Stimulated activated CD8-positive, alpha-beta memory T cell treated with anti-CD3 and anti-CD28 coated beads, Interleukin-4, amount 100 ng/mL, for 48 hours (primary cell): ENCODE measurements at places on chromosomes 6 and 20.

GRCh38 chr20:50587291-50587961 lies 77.2 kb downstream of the PTPN1 start:
- no peak for DNase-seq

- DNase-seq: no peak
These were observed 43.7 kb upstream of the RAB23 start for GRCh38 chr6:57265755-57266221.

DNA sequence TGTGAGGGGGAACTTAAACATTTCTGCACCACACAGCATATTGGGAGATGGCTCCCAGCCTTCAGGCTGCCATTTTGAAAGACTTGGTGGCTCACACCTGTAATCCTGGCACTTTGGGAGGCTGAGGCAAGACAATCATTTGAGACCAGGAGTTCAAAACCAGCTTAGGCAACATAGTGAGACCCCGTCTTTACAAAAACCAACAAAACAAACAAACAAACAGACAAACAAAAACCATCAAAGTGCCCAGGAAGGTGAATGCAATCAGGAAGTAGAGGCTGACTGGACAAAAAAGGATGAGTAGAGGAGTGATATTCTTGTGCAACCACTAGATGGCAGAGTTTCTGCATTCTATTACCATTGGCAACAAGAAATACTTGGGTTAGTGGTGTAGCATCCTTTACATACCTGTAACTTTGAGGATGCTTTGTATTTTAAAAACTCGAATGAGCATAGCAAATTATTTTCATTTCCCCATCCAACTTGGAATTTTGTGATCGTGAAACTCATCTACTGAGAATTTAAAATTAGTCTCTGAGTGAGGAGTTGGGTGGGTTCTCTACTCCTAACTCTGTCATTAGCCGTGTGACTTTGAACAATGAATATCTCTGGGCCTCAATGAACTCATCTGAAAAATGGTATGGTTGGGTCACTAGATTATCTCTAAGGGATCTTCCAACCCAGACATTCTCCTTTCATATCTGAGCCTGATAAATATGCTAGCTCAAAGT lies 84.4 kb downstream of the CRYBG1 start:
- DNase-seq: no peak

DNA sequence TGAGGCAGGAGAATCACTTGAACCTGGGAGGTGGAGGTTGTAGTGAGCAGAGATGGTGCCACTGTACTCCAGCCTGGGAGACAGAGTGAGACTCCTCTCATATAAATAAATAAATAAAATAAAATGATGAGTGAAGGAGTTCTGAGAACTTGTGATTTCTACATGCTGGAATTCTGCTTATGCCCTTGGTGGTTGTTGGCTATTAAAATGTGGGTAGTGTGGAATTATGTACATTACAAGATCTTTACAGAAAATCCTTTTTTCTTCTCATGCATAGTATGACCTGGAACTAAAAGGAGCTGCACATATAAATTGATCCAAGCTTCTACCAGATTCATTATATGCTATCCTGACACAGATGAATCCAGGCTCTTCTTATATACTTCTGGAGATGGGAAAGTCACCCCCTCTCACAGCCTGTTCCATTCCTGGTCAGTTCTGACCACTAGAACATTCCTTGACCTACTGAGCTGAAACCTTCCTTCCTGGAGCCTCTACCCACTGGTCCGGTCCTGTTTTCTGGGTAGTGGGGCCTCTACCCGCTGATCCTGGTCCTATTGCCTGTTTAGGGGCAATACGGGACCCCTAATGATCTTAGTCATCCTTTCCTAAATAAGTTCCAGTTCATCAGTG lies 37.7 kb upstream of the TAF8 start:
- DNase-seq: peak; percentile 20

GRCh38 chr20:34583544-34583943 lies 25.0 kb downstream of the MAP1LC3A start:
- DNase-seq: no peak

DNA sequence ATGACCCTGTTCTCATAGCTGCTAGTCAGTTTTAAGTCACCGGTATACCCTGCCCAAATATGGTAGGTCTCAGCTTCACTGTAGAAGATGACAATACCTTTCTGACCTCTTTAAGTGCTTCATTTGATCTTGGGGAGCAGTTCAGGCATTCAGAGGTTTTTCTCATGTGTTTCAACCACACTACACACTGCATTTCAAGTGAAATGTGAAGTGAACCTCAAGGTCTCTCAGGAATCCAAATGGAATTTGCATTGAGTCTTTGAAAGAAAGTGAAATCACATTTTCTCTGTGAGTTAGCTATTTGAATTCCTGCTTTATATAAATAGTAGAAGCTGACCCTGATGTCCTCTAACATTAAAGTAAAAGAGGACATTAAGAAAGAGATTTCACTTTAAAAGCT lies 461.6 kb downstream of the ADGRB3 start:
- no peak for DNase-seq

DNA sequence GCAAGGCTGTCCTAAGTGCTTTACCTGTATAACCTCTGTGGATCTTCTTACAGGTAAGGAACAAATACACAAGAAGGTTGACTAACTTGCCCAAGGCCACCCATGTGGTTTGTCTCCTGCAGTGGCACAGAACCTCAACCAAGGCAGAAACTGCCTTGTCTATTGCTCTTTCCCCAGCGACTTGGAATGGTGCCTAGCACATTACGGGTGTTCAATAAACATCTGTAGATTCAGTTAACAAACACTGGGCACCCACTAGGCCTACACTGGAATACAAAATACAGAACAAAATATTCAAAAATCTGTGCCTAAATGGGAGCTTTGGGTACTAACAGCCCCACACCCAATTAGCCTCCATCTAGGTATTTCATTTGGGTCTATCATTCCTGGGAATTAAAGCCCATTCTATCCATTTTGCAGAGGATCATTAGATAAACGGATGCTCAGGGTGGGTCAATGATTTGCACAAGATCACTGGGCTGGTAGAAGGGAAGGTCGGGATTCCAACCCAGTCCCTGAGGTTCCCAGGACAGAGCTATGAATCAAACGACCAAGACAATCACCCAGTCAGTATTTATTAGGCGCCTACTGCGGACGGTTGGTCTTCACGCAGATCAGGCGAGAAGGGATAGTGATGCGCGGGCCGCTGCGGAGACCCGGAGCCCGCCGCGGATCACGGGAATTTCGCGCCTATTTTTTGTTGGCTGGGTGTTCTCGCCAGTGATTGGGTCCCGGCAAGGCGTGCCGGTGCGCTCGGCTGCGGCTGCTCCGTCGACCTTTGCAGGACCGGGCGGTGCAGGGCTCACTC lies at the start of gene STK35:
TSS of gene STK35 (plus strand) at position 771 of the 808 bp plus-strand sequence. CDS start 55 bp downstream, outside the sequence.
- peak; percentile 81 for DNase-seq

DNA sequence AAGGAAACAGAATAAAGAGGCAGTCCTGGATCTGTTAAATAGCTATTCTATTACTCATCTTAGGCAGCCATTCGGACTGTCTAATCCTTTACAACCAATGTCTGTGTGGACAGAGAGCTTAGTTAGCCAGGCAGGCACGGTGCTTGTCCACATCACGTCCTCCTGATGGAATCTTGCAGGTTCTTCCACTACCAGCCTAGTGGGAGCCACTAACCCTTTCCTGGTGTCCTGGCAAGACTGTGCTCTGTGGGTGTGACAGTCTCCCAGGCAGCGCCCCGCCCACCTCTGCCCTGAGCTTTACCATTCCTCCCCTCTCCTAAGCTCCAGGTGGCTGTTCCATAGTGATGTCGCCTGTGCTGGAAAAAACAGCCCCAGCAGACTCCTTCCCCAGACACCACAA lies 78.3 kb upstream of the CLDN20 start:
- peak; percentile 45 for DNase-seq

DNA sequence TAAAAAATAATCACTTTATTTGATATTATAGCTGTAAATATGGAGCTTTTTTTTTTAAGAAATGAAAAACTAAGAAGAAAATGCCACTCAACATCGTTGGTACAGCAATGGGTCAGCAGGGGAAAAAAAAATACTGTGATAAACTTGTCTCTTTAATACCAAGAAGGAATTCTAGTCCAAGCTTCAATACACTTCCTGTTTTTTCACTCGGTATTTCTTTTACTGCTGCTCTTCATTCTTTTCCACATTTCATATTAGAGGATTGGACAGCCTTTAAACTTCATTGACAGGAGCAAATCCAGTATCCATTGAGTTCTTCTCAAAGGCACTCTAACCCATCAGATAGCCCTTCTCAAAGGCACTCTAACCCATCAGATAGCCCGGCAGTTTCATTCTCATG lies 22.2 kb upstream of the EZR start:
- DNase-seq: no peak

DNA sequence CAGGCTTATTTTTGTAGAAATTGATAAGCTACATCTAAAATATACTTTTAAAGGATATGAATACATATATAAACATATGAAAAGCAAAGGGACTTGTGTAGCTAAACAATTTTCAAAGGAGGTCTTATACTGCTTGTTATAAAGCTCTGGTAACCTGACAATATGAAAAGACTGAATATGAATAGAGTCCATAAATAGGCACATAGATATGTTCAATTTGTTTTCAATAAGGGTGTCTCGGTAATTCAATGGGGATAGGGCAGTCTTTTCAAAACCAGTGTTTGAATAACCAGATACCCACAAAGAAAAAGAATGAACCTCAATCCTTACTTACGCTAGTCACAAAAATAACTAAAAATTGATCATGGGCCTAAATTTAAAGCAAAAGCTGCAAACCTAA lies 9.3 kb upstream of the MAP3K5 start:
- DNase-seq: no peak
